ENCODE measurements at places on chromosomes 5 and 9.

GRCh38 chr5:33361781-33362180 lies 79.0 kb upstream of the TARS1 start:
- ATAC-seq, result no peak

DNA sequence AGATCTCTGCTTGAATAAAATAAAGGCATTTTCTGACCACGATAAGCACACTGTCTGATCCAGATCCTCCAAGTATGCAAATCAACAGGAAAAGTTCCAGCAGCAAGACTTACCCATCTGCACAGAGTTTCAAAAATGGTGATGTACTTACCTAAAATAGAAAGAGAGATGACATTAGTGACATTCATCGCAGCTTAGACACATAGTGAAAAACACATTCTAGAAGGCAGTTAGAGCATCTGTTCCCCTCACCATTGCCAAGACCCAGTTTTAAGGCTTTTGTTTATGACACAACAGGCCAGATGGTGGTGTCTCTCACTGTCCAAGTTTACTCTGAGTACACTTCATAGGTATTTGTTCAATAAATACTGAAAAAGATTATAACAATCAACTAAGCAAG lies 207.7 kb downstream of the PDE4D start:
- no peak for ATAC-seq

- ATAC-seq, result no peak
Observed at GRCh38 chr5:169777159-169777558, 140.1 kb downstream of the DOCK2 start.

DNA sequence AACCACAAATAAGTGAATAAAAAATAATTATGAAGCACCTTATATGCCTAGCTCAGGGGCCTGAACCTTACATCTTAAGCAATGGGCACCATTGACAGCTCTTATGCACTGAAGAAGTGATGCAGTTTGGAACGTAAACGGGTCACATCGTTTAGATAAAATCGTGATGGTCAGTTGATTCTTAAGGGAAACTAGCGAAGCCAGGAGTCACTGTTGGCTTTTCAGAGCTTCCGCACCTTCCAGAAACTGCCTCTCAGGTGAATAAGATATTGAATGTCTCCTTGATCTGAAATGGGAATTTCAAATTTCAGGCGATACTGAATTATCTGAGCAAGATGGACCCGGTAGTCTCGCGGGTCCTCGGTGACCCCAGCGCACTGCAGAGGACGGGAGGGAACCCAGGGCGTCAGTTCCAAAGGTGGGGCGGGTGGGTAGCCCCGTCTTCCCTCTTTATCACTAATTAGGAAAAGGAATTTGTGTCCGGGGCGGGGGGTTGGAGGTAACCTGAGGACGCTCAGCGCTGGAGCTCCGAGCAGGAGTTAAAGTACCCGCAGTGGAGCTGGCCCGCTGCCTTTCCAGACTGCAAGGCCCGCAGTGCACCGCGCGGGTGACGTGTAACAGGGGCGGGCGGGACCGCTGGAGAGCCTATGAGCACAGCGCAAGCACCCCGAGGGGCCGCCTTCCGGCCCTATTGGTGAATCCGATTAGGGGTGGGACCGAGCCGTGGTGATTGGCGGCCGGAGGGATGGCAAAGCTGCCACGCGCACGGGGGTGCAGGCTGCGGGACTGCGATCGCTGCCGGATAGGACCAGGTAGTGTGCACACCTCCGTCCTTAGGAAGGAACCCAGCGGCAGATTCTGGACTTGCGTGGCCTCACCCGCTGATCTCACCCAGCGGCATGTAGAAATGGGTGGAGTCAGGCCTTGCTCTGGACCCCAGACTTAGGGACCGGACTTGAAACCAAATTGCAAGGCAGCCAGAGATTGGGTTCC lies 19.7 kb upstream of the GARNL3 start:
- peak; percentile 100 for ATAC-seq

DNA sequence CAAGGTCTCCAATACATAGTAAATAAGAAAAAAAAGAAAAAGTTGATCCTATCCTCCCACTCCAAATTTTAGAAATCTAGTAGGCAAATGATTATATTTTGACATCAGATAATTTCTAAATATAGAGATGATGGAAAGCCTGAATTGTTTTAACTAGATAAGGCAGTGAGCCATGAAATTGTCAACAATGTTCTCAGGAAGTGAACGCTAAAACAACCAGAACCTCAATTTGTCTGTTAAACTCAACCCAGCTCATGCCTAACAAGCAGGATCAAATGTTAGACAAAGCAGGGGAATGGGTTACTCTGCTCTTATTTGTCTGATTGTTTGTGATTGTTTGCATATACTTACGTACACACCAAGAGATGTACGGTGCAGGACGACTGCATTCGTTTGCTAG lies 49.2 kb downstream of the ESM1 start:
- ATAC-seq, result no peak

GRCh38 chr9:94919376-94920098 lies 193.0 kb downstream of the AOPEP start:
- ATAC-seq, result no peak

DNA sequence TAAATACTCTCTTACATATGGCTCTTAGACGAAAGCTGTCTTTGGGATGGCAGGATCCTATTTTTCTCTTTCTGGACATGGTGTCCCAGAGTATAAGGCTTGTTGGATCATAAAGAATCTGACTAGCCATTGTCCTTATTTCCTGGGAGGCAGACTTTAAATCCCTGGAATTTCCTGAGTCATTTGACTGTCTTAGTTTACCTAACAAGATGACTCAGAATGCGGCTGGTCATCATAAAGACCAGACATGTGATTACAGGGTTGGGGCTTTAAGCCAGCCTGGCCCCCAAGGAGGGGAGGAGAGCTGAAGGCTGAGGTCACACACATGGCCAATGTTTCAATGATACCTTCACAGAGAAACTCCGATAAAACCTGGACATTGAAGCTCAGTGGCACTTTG lies 37.2 kb downstream of the FAM240B start:
- ATAC-seq, result no peak

DNA sequence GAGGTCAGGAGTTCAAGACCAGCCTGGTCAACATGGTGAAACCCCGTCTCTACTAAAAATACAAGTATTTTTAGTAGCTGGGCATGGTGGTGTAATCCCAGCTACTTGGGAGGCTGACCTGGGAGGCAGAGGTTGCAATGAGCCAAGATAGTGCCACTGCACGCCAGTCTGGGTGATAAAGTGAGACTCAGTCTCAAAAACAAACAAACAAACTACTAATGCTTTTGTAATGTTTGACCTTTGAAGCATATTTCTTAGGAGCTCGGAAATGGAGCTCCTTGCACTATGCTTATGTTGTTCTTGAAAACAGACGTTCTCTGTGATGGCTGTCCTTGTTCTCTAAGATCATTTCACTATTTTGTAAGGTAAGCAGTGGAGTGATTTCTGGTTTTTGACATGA lies 6.0 kb downstream of the F2RL2 start:
- no peak for ATAC-seq
